CD4-positive, CD25-positive, alpha-beta regulatory T cell (primary cell): ENCODE measurements at places on chromosomes 12 and 14.
A peak's percentile ranks its signal among the peaks of the same experiment; 100 is the strongest.

DNA sequence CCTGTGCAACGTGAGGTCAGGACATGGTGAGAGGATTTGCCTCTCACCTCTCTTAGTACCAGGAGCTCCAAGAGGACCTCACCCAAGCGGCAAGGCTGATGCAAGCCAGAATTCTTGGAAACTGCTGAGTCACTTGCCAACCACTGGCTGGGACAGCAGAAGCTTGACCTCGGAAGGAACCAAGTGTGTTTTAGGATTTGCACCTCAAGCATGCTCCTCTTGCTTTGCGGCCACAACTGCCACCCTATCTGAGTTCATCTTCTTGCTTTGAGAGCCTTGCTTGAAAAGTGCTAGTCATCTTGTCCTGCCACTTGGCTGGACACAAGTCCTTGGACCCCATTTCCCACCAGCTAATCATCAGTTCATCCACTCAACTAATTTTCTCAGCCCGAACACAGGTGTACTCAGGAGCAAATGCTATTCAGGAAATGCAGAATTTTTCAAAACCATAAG lies 195.8 kb downstream of the SLC25A21 start:
- no peaks in the 10 kb centered on the region for H3K4me1 ChIP-seq
- no peaks in the 10 kb centered on the region for H3K27me3 ChIP-seq
- H3K36me3 ChIP-seq, result no peaks in the 10 kb centered on the region
- no peak for DNase-seq
- H3K4me3 ChIP-seq, result no peak overlapping the region

GRCh38 chr12:57127726-57128518 lies at the start of gene LRP1:
Gene LRP1 (plus strand): TSS chr12:57128483. CDS start chr12:57128965, 482 bp downstream.
- no peaks in the 10 kb centered on the region for H3K36me3 ChIP-seq
- H3K4me1 ChIP-seq, result peaks cover 22% of the 10 kb centered on the region
- H3K27ac ChIP-seq, result peak within 1 kb of the TSS; percentile 20
- peak; percentile 75 for DNase-seq
- H3K4me3 ChIP-seq, result peak within 1 kb of the TSS; percentile 32
- peaks cover 7% of the 10 kb centered on the region for H3K27me3 ChIP-seq

GRCh38 chr14:40003773-40004172 lies 571.5 kb upstream of the FBXO33 start:
- no peaks in the 10 kb centered on the region for H3K36me3 ChIP-seq
- no peaks in the 10 kb centered on the region for H3K27me3 ChIP-seq
- no peaks in the 10 kb centered on the region for H3K4me1 ChIP-seq

GRCh38 chr14:94558842-94559241 lies 2.4 kb upstream of the SERPINA4 start:
- no peak overlapping the region for H3K4me3 ChIP-seq
- no peak for DNase-seq
- H3K27me3 ChIP-seq, result no peaks in the 10 kb centered on the region
- H3K27ac ChIP-seq, result no peak overlapping the region

- no peaks in the 10 kb centered on the region for H3K36me3 ChIP-seq
- H3K27ac ChIP-seq, result no peak overlapping the region
- H3K4me3 ChIP-seq, result no peak overlapping the region
- no peak for DNase-seq
- H3K27me3 ChIP-seq, result peaks cover 26% of the 10 kb centered on the region
- peaks cover 25% of the 10 kb centered on the region for H3K4me1 ChIP-seq
Observed at GRCh38 chr14:70190156-70190555, 1.4 kb upstream of the SLC8A3 start.

DNA sequence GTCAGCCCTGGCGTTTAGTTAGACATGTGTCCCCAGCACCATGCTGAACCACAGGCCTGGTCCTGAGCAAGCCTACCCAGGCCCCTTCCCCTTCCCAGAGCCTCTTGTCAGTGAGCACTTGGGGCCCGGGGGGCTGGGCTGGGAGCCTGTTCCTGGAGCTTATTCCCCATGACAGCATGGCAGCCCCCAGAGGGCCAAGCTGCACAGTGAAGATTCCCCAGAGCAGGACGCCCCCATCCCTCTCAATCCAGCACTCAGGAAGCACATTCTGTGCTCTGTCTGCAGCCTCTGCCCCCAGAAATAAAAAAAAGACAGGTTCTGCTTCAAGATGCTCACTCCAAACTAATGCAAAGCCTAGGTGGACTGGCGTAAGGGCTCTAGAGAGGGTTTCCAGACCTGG lies 117.3 kb downstream of the LGMN start:
- H3K27ac ChIP-seq, result no peak overlapping the region
- DNase-seq, result no peak
- H3K27me3 ChIP-seq, result no peaks in the 10 kb centered on the region

GRCh38 chr14:69073915-69074314 lies 79.0 kb downstream of the DCAF5 start:
- H3K4me3 ChIP-seq, result no peak overlapping the region
- no peaks in the 10 kb centered on the region for H3K4me1 ChIP-seq
- no peak for DNase-seq
- peaks cover 60% of the 10 kb centered on the region for H3K36me3 ChIP-seq
- no peak overlapping the region for H3K27ac ChIP-seq

DNA sequence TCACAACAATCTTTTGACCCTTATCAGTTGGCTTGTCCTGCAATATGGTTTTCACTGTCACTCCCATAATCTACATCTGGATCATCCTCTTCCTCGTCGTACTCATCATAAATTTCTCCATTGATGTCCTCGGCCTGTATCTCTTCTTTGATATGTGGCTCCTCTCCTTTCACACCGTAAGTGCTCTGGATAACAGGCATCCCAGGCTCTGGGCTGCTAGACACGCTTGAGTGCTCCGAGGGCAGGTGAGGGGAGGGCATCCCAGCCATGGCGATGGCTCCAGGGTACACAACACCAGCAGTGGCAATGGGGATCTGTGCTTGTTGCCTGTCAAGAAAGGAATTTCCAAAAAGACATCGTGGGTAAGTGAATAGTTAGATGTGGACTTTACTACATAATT lies 415.3 kb downstream of the SOX5 start:
- H3K4me1 ChIP-seq, result no peaks in the 10 kb centered on the region
- H3K4me3 ChIP-seq, result no peak overlapping the region
- DNase-seq, result no peak
- no peaks in the 10 kb centered on the region for H3K27me3 ChIP-seq
- H3K36me3 ChIP-seq, result no peaks in the 10 kb centered on the region
- no peak overlapping the region for H3K27ac ChIP-seq
